ENCODE measurements at places on chromosomes 2 and 18.

DNA sequence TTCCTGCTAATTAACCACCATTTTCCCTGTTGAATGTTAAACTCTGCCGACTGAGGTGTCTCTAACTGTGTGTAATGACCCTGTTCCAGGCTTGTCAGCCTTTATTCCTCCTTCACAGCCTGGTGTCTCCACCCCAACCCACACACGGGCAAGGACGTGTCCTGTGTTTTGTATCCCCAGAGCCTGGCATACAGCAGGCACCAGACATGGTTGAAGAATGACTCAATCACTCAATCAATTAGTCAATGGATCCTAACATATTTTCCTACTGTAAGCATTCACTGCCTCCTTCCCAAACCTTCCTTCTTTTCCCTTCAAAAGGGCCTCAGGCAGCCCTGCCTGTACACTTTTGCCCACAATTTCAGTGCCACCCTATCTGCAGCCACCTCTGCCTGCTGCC, 2.7 kb upstream of the TNS1 start:
- DNase-seq = no peak

DNA sequence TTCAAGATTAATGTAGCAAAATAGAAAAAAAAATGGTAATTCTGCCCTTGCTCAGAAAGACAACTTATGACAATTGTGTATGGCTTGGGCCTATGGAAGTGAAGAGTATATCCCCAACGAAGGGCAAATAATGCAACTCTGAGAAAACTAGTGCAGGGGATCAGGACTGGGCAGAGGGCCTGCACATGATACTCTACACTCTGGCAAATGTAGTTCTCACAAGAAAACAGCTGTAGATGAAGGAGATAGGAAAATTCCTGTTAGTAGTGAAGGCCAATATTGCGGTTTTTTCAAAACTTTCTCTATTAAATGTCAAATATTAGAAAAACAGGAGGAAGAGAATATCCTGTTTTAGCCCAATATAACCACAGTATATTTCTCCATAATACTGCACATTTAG, 77.8 kb downstream of the SCN9A start:
- no peak for DNase-seq

GRCh38 chr2:23549821-23550530, 165.0 kb downstream of the KLHL29 start:
- DNase-seq = no peak

DNA sequence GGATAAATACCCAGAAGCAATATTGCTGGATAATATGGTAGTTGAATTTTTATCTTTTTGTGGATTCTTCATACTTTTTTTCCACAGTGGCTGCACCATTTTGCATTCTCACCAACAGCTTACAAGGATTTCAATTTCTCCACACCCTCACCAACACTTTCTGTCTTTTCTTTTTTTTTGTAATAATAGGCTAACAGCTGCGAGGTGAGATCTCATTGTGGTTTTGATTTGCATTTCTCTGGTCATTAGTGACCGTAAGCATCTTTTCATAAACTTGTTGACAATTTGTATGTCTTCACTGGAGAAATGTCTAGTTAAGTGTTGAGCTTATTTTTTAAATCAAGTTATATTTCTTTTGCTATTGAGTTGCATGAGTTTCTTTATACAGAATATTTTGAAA, 17.6 kb upstream of the SLC9A2 start:
- DNase-seq = no peak

GRCh38 chr2:167992278-167992677, 255.1 kb downstream of the STK39 start:
- no peak for DNase-seq

- no peak for DNase-seq
Measured at GRCh38 chr18:39746201-39746600, 2180.6 kb upstream of the CELF4 start.

DNA sequence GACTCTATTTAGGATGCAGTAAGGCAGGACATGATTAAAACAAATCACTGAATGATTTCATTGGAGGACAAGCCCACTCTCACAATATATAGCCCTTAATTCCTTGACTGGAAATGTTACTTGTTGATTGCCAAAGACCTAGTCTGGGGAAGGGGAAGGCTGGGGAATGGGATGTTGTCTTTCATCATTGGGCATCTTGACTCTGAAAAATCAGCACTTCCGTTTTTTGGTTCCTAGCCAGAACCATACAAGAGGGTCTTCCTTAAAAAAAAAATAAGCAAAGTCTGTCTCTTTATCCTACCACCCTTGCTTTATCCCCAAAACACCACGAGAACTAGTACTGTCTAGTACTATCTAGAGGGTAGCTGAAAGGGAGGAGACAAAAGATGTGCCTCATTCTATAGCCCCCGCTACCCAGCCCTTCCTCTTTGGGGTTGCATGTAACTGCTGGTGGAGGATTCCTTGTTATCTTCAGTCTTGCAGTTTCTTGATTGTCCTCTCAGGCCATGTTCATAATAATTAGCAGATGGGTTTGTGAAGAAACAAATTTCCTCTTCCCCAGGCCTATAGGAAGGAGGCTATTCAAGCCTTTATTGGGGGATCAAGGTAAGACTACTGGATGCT, 55.8 kb downstream of the NEMP2 start:
- no peak for DNase-seq
